ENCODE measurements at places on chromosomes 7 and 10.
A peak's percentile ranks its signal among the peaks of the same experiment; 100 is the strongest.

DNA sequence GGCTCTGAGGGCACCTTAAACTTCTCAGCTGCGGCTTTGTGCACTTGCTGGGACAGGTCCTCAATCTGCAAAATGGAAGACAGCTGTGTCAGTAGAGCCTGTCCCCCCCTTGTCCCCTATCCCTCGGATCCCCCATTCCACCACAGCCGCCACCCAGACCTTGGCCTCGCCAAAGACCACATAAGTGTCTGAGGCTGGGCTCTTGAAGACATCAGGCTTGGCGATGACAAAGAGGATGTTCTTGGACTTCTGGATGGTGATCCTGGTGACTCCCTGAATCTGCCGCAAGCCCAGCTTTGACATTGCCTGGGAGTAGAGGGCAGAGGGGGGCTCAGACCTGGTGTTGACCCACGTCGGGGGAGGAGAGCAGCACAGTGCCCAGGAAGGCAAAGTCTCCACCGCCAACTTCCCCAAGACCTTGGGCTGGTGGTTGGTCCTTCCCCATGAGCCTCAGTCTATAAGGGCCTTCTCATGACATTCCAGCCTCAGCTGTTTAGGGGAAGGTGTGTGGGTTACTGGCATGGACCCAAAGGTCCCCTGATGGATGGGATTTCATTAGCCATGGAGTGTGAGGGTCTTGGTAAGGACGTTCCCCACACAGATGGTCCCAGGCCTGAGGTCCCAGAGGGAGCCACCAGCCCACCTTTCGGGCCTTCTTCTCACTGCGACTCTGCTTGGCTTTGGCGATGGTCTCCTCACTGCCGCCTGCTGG is 7.7 kb downstream of the NACAD start:
- no peak for DNase-seq

DNA sequence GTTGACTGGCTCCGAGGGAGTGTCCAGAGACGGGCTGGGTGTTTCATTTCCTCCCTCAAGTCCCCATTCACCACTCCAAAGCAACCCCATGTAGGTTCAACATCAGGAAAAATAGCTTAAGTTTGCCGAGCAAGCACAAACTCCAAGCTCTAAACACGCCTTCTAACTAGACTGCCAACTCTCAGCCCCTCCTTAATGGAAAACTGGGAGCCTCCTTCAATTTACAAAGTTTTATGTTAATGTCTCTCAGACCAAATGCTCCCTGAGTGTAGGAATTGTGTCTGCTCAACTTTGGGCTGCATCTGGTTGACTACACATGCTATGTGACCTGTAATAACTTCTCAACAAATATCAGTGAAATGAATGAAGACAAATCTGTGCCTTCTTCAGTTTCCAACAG is 87.5 kb downstream of the FAM204A start:
- no peak for DNase-seq

GRCh38 chr10:128609460-128609859 is 483.2 kb upstream of the MKI67 start:
- no peak for DNase-seq

DNA sequence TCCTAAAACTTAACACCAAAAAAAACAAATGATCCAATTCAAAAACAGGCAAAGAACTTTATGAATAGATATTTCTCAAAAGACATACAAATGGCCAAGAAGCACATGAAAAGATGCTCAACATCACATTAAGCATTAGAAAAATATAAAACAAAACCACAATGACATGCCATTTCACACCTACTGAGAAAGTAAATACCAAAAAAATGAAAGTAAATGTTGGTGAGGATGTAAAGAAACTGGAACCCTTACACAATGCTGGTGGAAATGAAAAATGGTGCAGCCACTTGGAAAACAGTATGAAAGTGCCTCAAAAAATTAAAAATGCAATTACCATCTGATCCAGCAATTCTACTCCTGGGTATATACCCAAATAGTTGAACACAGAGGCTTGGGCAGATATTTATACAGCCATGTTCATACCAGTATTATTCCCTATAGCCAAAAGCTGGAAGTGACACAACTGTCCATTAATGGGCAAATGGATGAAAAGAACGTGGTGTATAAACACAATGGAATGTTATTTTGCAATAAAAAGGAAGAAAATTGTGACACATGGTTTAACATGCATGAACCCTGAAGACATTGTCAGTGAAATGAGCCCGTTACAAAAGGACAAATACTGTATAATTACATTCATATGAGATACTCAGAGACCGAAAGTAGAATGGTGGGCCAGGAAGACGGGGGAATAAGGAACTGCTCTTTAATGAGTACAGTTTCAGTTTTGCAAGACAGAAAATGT is 89.0 kb downstream of the JMJD1C start:
- peak; percentile 52 for DNase-seq

DNA sequence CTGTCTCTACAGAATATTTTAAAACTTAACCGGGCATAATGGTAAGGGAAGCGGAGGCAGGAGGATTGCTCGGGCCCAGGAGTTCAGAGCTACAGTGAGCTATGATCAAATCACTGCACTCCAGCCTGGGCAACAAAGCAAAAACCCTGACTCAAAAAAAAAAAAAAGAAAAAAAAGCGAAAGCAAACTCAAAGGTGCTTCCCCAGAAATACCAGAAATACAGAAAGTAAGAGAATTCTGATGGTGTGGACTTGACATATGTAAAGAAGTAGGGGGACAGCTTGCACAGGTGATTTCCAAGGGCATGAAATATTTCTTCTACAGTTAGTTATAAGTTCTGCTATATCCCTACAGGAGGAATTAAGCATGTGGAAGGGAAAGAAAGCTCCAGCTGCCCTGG is 69.7 kb upstream of the APBB1IP start:
- no peak for DNase-seq

GRCh38 chr7:107145067-107145838 is 23.6 kb upstream of the HBP1 start:
- no peak for DNase-seq

DNA sequence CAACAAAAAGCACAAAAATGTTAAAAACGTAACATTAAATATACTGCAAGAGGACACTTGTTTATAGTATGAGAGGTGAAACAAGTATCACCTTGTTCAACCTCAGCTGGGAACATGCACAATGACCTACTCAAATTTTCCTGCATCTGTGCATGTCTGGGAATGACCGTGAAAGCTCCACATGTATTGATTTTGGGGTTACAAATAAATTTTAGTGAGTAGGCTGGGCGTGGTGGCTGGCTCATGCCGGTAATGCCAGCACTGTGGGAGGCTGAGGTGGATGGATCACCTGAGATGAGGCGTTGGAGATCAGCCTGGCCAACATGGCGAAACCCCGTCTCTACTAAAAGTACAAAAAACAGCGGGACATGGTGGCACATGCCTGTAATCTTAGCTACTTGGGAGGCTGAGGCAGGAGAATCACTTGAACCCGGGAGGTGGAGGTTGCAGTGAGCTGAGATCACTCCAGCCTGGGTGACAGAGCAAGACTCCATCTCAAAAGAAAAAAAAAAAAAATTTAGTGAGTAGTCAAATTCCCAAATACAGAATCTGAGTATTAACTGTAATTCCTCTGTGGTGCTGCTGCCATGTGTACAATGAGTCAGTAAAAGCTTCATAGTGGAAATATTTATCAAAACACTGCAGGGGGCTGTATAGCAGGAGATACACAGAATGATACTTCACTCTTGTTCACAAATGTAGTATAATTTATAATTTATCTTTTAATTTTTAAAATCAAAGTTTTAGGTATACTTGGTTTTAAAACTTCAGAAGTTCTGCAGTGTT is 41.1 kb downstream of the SUGCT start:
- no peak for DNase-seq

GRCh38 chr7:64878684-64879083 is 24.4 kb upstream of the ZNF273 start:
- no peak for DNase-seq

Data from GM06990 (cell line).